ENCODE measurements at places on chromosomes 5 and 9.

- DNase-seq: no peak
These were observed 365.7 kb downstream of the IRX2 start for GRCh38 chr5:2385818-2386217.

GRCh38 chr9:99178912-99179872, 42.5 kb downstream of the ALG2 start:
- DNase-seq: no peak

- DNase-seq: no peak
These were observed 16.4 kb upstream of the ZBTB34 start for GRCh38 chr9:126844085-126844484.

GRCh38 chr5:10034001-10034400, 215.7 kb downstream of the ATPSCKMT start:
- DNase-seq: no peak

DNA sequence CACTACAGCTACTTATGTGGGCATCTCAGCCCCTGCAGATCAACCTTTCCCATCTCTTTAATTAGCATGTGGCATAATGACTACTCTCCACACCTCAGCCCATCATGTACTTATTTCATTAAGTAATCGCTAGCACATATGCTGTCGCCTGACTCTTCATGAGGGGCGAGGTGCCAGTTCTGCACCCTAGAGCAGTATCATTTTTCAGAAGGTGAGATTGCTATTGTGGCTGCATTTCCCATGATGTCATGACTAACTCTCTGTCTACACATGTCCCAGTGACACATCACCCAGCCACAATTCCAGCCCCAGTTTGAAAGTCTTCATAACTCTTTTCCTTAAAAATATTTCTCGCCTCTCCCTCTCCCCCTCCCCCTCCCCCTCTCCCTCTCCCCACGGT, 7.6 kb upstream of the F2RL1 start:
- DNase-seq: no peak

GRCh38 chr5:169631360-169631759, 5.7 kb upstream of the DOCK2 start:
- DNase-seq: no peak

GRCh38 chr5:44331471-44332050, 57.7 kb downstream of the FGF10 start:
- no peak for DNase-seq

DNA sequence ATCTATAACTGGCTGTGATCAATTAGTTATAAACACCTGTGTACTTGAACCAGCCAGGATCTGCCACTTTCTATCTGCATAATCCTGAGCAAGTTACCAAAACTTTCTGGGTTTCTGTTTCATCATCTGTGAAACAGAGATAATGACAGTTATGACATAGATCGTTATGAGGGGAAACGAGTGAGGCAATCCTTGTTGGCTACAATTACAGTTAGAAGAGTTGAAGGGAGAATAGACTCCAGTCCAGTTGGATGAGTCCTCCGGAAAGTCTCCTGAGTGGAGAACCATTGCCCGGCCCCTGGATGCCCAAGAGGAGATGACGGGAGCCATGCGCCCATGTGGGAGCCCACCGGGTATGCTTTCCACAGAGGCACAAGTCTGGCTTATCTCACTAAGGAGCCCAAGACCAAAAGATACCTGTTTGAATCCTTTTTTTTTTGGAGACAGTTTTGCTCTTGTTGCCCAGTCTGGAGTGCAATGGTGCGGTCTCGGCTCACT, 4.5 kb downstream of the PDE6A start:
- no peak for DNase-seq

DNA sequence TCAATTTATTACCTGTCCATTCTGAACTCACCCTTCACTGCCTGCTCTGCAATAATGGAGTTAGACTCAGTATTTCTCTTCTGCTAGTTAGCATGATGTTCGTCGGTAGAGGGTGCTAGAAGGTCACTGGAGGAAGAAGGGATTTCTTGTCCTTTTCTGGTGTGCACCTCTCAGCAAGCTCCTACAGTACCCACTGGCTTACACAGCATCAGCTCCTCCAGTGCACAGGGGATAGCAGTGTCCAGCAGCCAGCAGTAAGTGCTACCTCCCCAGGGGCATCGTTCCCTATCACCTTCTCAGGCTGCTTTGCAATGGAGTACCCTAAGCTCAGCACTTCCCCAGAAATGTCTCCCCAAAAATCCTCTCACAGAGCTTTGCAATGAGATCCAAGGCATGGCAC, 45.9 kb upstream of the APC start:
- DNase-seq: peak; percentile 30

DNA sequence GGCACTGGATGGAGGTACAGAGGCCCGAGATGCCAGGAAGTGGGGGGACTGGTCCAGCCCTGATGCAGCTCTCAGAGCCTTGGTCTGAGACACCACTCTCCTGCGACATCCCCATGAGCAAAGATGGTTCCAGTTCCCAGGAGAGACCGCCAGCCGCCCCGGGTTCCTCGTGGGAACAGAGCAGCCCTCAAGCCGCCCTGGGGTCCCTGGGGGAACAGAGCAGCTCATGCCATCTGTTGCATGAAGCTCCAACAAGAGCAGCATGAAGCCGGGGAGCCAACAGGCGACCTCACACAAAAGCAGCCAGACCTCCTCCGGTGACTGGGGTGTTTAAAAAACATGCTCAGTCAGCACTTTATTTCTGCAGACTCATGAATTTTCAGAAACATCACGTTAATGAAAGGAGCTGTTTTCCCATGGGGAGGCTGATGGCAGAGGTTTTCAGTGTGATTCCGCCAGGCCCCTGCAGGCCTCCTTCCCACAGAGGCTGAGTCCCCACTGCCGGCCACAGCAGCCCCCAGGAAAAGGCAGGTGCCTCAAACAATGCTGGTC, 6.2 kb downstream of the SLC6A18 start:
- no peak for DNase-seq

- no peak for DNase-seq
These were observed 318.7 kb downstream of the TLE1 start for GRCh38 chr9:81370650-81371049.

- no peak for DNase-seq
These were observed 256.5 kb upstream of the CLINT1 start for GRCh38 chr5:158115468-158115867.

- DNase-seq: no peak
These were observed 2.5 kb downstream of the OR13F1 start for GRCh38 chr9:104506565-104506964.

DNA sequence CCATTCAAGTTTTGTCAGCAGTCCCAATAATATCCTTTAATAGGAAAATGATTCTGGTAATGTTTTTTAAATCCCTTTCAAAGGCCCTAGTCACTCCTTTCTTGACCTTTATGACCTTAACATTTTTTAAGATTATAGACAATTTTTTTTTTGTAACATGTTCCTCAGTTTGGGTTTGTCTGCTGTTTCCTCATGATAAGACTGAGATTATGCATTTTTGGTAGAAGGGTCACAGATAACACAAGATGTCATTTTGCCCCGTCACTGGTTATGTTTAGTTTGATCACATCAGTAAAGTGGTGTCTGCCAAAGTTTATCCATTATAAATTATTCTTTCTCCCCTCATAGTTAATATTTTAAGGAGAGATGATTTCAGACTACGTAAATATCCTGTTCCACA, 16.0 kb upstream of the PTPDC1 start:
- DNase-seq: no peak

DNA sequence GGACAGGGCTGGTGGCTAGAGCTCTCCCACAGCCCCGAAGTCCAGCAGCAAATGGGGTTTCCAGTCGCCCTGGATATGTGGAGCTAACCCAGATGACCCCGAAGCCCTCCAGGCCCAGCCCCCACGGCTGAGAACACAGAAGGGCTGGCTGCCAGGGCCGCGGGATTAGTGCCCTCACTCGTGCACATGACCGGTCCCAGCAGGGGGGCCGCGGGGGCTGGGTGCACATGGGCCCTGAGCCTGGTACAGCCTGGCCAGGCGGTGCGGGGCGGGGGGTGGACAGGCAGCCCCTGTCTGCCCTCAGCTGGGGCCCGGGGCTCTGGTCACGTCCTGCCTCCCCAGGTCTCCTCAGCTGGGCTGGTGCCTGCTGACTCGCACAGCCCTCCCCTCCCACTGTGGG, 5.9 kb downstream of the SSNA1 start:
- DNase-seq: no peak

DNA sequence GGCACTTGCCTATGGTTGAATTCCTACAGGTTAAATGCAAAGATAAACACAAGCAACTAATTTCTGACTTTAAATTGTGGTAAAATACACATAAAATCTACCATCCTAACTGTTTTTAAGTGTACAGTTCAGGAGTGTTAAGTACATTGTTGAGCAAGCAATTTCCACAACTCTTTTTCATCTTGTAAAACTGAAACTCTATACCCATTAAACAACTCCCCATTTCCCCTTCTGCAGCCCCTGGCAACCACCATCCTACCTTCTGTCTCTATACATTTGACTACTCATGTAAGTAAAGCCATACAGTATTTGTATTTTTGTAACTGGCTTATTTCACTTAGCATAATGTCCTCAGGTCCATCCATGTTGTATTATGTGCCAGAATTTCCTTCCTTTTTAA, 38.5 kb upstream of the STX17 start:
- no peak for DNase-seq

GRCh38 chr5:13934125-13934524, 10.4 kb downstream of the DNAH5 start:
- no peak for DNase-seq

GRCh38 chr5:163677092-163677491, 171.7 kb downstream of the MAT2B start:
- no peak for DNase-seq

DNA sequence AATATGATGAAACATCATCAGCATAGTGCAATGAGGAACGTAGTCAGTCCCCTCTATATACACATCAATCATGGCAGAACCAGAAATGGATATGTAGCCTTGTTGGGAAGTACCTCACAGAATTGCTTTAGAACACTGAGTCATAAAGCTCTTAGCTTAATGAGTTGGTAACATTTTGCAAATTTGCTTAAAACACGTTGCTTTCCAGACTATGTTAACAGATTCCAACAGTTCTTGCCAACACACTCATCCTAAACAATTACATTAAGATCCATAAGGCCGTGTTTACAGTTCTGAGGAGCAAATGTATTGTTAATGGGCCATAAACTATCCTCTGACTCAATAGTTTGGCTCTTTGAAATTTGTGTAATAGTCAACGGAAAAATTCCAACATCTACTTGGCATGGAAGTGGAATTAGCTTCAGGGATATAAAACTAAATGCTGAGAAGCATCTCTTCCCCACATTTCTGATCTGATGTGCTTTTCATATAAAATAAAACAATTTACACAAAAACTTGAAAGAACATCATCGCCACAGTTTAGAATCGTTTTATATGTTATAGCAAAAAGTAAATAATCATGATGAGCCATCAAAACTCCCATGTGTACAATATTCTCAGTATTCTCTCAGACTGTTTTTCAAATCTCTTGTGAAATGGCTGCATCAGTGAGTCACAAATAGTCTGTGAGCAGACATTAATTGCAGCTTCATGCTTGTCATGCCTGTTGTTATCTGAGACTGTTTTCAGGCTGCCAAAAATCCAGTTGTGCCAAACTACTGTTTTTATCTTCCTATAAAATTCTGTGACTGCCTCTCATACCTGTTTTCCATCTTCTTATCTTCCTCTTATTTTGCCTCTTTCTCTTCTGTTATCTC, 291.9 kb downstream of the COX7C start:
- DNase-seq: no peak

DNA sequence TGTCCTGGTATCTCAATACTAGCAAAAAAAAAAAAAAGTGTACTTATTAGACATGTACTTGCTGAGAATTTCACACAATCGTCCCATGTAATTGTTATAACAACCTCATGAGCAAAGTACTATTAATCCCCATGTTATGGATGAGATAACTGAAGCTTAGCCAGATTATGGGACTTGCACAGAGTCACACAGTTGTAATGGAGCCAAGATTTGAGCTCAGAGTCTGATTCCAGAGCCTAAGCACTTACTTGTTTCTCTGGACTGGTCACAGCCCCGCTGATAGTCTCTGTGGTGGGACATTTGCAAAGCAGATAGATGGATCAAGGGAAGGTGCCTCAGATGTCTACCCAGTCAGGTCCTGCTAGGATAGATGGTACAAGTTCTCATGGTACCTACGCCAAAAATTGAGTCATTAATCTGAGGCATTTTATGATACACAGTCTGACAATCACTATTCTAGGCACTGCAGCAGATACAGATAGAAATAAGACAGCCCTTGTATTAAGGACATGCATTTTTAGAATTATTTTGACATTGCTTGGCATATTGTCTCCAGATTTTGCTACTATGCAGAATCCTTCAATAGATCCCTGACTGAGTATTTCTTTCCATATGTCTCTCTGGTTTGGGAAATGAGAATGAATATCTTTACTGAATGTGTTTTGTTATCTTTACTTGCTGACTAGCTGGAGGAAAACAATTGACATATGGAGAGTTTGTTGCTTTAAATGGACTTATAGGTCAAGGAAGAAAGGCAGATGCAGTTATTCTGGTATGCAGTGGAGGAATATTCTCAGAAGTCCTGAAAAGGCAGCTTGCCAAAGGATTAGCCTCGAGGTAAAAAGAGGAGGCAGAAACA, 149.5 kb downstream of the ADAMTSL1 start:
- DNase-seq: no peak

- DNase-seq: no peak
These were observed 63.2 kb upstream of the COL15A1 start for GRCh38 chr9:98880311-98881015.

- DNase-seq: no peak
These were observed 344.6 kb downstream of the OSTF1 start for GRCh38 chr9:75432888-75433287.

GRCh38 chr5:140240987-140241706, 61.8 kb downstream of the PFDN1 start:
- DNase-seq: no peak

DNA sequence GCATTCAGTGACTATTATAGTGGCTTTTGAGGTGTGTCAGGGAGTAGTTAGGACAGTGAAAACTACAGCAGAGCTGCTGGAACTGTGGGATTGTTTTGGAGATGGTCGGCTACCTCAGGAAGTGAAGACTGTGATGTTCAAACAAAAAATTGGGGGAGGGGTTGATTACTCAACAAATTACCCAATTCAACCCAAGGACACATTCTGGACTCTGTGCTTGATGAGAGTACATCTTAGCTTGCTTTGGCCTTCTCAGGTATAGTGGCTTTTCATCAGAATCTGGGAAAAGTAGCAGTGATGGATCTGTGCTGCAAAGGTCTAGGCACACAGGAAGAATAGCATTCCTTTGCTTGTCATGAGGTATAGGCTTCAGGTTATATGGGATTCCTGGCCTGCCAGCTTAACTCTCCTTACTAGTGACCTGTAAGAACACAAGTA, 47.0 kb downstream of the SLC44A1 start:
- DNase-seq: no peak

DNA sequence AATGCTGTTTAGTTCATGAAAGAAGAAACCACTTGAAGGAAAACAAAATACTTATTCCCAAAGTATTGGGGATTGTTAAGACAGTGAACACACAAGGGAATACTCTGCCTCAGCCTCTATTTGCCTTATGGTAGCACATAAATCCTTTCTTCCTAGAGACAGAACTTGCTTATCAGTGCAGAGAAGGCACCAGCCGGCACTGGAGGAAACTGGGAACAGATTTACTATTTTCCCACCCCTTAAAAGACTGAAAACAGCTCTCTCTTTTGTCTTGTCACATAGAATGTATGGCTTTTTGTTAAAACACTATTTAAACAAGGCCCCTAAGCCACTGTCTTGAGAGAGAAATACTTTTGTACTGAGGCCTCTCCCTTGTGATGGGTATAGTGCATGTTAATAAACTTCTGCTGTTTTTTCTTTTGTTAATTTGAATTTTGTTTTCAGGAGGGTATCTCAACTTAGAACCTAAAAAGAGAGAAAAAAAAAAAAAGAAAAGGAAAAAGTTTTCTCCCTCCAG, 40.7 kb upstream of the EDIL3 start:
- DNase-seq: no peak

All from CD4-positive, alpha-beta T cell treated with Interleukin-17A for 1 hour (primary cell).